ENCODE measurements at places on chromosomes 1 and 21.

- no peak for DNase-seq
Observed at GRCh38 chr1:107842241-107842640, 122.7 kb downstream of the VAV3 start.

GRCh38 chr1:247287460-247287859, 31.6 kb downstream of the VN1R5 start:
- DNase-seq, result no peak

DNA sequence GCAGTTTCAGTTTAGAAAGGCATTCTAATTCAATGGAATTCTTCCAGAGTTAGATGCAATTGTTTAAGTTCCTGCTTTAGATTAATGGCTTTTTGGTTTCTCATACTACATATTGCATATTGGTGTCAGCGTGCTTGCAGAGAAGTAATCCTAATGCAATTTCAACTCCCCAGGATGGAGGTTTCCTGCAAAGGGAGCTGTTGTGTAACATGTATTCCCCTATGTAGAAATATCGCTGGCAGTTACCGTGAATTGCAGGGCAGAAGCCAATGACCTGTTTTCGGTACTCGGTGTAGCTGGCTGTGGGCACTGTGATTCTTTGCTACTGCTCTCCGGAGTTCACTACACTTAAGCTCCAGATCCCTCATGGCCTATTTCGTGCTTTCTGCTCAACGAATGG, 256.1 kb upstream of the PTBP2 start:
- DNase-seq, result no peak

DNA sequence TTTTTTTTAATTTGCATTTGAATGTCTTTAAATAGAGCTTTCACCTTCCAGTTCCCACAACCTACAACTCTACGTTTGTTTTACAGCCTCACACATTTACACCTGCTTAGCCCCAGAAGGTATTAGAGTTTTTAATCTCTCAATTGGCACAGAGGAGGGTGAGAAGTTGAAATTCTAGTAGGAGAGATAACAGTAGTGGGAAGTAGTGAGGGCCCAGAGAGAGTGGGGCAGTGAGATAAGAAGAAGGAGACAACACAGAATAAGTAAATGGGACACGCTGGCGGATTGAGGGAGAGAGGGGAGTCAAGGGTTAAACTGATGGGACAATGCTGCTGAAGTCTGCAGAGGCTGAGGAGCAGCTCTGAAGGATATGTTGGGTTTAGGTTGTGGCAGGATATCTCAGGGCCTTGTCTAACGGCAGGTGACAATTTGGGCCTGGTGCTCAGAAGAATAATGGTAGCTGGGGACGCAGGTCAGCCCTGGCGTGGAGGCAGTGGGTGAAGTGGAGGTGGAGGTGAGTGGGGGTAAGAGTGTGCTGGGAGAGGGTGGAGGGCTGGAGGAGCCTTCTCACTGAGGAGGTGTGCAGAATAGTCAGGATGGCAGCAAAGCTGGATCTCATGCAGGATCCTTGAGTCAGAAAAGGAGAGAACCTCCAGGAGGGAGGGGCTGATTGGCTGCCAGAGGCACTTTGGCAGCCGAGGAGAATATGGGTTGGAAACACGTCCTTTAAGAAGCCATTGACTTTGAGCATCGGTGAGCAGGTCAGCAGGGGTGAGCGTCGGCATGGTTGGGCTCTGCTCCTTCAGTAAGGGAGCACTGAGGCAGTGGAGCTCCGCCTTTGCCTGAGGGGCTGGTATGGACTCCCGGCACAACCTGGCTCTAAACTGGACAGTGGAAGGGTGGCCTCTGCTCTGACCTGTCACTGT, 72.9 kb downstream of the SYT6 start:
- no peak for DNase-seq

DNA sequence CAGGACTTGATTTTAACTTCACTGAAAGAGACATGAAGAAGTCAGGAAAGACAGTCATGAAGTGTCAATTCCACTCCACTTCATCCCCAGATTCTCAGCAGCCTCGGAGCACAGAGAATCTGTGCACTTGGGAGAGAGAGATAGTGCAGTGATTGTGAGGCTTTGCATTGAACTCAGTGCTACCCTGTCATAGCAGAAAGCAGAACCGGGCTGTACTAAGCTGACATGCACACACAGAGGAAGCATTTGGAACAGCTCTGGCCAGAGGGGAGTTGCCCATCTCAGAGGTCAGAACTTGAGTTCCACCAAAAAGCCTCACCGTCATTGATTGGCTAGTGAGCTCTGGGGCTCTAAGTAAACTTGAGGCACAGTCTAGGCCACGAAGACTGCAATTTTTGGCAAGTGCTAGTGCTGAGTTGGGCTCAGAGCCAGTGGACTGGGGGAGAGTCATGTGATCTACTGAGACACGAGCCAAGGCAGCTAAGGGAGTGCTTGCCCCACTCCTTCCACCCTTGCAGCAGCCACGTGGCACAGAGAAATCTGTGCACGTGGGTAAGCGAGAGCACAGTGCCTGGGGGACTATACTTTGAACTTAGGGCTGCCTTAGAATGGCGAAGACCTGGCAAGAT, 810.2 kb upstream of the ADAMTS5 start:
- DNase-seq, result no peak

- DNase-seq, result no peak
Observed at GRCh38 chr1:47536646-47537118, 98.8 kb downstream of the FOXD2 start.

- no peak for DNase-seq
Observed at GRCh38 chr1:64624218-64624713, 120.6 kb upstream of the RAVER2 start.

- DNase-seq, result no peak
Observed at GRCh38 chr1:211938561-211938997, 96.8 kb downstream of the INTS7 start.

DNA sequence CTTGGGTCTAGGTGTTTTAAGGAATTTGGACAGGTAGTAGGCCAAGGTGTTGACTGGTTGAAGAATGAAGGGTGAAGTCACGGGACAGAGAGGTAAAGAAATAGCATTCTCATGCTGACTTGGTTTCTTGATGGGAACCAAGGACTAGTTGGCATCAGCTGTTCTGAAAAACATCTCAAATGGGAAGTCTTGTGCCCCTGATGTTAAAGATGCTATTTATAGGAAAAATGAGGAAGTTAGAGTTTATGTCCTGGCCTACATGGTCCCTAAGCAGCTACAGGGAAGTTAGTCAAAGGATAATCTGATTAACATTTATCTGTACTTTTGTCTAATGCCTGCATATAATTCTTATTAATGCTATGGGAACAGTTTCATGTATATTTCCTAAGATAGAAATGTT, 262.4 kb downstream of the HHIPL2 start:
- DNase-seq, result no peak

GRCh38 chr1:71488555-71489252, 407.9 kb upstream of the ZRANB2 start:
- no peak for DNase-seq

- DNase-seq, result no peak
Observed at GRCh38 chr1:99181892-99182291, 82.4 kb upstream of the PLPPR4 start.

DNA sequence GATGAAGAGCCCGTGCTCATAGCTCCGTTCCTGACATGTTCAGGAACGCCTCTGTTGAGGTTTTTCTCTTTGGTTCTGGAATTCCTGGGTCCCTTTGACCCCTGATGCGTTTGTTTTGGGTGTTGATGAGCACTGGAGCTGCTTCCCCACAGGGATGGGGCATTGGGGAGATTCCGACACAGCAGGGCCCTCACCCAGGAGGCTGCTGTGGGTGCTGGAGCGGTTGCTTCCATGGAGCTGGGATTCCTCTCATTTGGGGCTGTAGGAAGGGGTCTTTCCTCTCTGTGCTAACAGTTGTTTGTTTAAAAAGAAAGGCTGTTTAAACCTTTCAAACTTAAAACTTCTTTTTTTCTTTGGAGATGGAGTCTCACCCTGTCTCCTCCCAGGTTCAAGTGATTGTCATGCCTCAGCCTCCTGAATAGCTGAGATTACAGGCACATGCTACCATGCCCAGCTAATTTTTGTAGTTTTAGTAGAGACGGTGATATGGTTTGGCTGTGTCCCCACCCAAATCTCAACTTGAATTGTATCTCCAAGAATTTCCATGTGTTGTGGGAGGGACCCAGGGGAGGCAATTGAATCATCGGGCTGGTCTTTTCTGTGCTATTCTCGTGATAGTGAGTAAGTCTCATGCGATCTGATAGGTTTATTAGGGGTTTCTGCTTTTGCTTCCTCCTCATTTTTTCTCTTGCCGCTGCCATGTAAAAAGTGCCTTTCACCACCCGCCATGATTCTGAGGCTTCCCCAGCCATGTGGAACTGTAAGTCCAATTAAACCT, 48.9 kb downstream of the SKI start:
- DNase-seq, result no peak

DNA sequence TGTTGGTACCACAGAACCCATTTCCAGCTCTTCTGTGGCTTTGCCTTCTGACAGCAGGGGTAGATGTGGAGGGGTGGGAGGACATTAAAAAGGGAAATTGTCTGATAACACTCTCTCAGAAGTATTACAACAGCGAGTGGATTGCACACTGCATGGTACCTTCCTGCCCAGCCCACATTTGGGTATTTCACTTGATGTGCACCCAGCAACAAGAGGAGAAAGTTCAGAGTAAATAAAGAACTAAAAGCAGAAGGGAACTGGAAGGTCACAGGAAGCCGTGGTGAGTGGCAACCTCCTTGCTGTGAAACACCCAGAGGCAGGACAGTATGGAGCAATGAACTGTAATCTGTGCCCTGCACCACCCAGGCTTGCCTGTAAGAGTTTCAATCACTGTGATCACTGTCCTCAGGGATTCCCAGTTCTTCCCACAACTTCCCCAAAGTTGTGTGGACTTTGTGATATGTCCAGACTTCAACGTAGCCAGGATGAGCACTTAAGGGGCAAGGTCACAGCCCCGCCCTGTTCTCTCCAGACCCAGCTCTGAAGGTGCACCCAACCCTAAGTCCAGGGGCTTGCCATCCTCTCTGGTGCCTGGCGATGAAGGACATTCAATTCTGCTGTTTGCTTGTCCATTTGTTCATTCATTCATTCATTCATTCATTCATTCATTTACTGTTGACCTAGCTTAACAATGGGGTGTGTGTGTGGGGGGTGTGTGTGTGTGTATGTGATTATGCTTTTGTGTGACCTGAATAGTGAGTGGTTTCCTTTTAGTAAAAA, 18.7 kb upstream of the F5 start:
- DNase-seq, result no peak

DNA sequence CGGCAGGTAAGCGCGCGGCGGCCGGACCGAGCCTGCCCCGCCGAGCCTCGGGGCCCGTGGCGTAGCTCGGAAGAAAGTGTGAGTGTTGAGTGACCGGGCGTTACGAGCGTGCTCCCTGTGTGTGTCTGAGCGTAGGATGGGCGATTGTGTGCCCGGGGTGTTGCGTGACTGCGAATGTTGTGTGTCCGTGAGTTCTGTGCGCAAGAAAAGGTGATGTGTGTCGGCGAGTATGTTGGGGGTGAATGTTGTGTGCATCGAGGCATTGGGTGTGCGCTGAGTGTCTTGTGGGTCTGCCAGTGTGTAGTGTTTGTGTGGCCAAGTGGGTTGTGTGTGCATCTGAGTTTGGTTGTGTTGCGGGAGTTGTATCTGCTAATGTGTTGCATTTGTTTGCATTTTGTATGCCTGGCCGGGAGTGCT, 398 bp downstream of the PTPRU start:
- DNase-seq, result no peak

DNA sequence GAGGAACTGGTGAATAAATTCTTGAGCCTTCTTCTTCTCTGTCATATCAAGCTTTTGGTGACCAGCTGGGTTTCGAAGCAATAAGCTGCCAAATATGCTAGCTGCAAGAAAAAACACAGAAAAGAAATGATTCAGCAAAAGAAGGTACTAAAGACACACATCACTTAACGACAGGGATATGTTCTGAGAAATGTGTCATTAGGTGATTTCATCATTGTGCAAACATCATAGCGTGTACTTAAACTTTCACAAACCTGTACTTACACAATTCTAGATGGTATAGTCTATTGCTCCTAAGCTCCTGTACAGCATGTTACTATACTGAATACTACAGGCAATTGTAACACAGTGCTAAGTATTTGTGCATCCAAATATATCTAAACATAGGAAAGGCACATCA, 2.9 kb upstream of the MTF1 start:
- no peak for DNase-seq

DNA sequence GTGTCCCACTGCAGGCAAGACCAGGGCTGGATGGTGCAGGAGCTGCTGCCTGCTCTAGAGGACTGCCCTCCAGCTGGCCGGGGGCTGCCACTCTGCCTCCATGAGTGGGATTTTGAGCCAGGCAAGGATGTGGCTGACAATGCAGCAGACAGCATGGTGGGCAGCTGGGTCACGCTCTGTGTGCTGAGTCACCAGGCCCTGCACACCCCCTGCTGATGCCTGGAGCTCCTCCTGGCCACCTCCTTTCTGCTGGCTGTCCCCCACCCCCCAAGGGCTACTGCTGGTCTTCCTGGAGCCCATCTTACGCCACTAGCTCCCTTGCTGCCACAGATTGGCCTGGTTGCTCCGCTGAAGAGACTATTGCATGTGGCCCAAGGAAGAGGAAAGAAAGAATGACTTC, 3.9 kb upstream of the ZSCAN20 start:
- no peak for DNase-seq

- no peak for DNase-seq
Observed at GRCh38 chr21:33036430-33037162, 10.9 kb downstream of the OLIG2 start.

- DNase-seq, result no peak
Observed at GRCh38 chr1:217977943-217978342, 307.1 kb upstream of the RRP15 start.

DNA sequence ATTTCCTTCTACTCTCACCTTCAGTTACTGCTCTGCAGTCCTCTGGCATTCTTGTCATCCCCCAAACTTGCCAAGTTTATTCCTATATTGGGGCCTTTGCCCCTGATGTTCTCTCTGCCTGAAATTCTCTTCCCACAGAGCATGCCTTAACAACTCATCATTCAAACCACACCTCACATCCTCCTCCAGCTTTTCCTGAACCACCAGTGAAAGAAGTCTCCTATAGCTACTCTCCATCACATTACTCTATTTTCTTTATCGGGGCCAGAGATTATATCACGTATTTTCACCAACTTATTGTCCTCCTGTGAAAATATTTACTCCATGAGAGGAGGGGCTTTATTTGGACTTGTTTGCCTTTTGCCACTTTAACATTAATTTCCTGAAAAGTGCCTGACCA, 32.1 kb downstream of the EXTL2 start:
- DNase-seq, result no peak

Data from D721Med (cell line).